ENCODE measurements at places on chromosomes 4 and X.

- no peak for DNase-seq
These were observed 65.0 kb downstream of the CPZ start for GRCh38 chr4:8657381-8658088.

DNA sequence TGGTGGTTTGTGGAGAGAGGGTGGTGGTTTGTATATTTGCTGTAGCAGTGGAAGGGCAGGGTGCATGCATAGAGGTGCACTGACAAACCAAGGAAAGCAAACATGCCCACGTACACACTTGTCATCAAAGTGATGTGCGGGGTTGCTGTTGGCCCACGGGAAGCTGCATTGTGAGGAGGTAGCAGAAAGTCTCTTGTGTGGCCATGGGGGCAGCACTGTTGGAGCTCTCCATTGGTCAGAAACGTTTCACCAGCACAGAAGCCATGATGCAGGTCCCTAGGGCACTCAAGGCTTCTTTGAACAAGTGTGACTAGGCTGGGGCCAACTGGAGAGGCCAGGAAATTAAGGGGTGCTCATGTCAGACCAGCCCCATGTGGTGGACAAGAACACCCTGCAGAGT lies 174.8 kb upstream of the KLF8 start:
- DNase-seq = no peak

DNA sequence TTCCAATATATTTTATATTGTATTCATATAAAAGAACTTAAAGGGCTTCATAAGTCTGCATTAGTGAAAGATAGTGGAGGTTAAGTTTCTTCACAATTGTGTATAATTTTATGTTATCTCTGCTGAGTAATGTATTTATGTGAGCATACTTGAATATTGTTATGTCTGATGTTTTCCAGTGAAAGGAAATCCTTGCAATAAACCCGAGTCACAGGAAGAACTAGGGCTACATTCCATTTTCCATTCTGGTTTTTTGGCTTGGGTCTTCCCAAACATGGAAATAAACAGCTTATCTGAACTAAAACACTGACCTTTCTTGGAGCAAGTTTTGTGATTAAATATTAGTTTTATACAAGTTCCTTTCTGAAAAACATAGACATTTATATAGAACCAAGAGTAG lies 231.3 kb upstream of the GPRIN3 start:
- DNase-seq = no peak

- no peak for DNase-seq
These were observed 32.0 kb upstream of the DKK2 start for GRCh38 chr4:107068116-107068515.

DNA sequence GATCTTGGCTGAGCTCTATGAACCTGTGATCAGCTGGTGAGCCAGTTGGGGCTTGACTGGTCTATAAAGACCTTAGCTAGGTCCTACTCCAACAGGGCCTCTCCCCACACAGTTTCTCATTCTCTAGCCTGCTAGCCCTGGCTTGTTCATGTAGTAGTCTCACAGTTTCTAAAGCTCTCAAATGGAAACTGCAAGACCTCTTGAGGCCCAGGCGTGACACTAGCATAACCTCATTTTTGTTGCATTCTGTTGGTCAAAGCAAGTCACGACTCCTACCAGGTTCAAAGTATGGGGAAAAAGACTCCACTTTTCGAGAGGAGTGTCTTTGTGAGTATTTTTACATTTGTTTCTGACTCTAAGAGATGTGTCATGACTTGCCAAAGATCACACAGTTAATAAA lies 50.9 kb downstream of the CEP44 start:
- no peak for DNase-seq

- no peak for DNase-seq
These were observed 30.0 kb downstream of the OTUD6A start for GRCh38 chrX:70092247-70092646.

DNA sequence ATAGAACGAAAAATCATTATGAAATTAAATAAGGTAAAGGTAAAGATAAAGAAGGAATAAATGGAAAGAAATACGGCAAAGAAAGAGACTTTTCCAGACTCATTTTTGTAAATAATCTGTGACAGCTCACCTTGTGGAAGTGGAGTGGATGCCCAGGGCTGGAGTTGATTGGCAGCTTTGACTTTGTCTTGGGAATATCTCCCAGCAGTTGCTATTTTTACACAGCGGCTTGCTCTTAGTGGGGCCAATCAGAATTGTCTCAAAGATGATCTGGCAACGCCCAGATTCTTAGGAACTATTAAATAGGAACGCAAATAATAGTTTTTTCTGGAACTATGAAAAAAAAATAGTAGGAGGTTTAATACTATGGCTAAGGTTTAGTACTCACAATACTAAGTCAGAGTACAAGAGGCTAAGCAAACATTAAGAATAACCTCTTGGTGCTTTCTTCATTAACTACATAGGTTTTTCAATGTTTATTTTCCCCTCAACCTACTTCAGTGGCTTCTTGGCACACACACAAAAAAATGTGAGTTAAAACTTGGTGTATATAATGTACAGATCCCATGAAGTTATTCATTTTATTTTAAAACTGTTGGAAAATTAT lies 132.7 kb downstream of the TRAM1L1 start:
- DNase-seq = no peak

DNA sequence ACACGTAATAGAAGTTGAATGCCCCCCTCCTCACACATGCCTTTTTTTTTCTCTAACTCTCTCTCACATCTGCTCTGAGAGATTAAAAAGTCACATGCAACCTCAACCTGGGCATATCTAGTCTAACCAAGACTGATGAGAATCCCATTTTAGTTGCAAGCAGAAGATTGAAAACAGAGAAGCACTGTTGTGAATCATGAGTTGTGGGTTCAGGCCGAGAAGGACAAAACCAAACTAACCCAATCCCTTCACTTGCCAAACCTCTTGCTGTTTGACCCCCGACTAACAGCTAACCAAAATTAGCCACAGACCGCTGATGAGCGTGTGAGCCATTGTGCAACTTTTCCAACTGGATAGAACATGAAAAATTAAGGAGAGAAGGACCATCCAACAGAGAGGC lies 31.8 kb downstream of the CXCL1 start:
- no peak for DNase-seq

DNA sequence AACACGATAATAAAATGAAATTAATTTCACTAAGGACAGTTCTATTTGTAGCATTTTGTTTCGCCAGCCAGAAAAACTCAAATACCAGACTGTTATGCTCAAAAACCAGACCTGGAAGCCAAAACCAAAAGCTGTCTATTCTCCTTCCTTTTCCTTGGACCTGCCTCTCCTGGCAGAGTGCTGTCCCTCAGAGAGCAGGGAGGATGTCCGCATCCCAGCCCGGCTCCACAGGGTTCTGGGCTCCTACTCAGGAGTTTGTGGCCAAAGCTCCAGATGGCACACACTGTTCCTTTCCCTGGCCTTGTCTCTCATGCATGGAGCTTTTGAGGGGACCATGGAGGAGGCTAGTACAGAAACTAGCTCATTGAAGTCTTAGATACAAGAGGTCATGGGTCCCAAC lies 41.9 kb upstream of the C1QTNF7 start:
- DNase-seq = no peak

DNA sequence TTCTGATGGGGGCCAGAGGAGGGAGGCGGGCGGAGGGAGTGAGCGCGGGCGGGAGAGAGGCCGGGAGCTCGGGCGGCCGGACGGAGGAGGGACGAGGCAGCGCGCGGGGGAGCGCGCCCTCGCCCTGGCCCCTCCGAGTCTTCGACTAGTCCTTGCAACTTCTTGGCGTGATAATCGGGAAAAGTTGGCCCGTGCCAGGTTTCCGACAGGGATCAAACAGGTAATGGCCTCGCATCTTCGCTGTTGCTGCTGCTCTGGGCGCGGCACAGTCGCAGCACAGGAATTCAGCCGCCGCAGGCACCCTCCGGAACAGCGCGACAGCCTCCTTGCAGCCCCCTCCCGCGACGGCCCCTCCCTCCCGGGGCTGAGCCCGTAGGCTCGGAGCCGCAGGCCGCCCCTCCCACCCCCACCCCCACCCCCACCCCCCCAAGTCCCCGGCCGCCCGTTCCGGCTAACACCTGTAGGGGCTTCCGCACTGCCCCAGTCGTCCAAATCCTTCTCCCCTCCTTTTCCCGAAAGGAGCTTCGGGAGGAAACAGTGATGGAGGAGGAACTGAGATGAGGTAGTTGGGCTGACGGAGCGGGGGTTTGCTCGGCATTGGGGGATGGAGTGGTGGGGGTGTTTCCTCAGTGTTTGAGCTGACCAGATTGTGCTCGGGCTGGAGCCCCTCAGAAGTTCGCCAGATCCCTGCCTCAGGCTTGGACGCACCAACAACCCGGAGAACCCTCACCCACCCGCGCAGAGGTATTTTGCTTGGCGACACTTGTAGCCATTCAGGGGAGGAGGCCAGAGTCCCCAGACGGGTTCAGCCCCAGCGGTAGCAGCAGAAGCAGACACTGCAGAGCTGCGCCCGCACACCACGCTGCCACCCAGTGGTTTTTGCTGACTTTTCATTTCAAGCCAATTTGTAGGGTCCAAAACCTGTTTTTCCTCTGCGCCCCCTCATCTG lies at the start of gene FGF13:
Gene FGF13 (minus strand): TSS at position 319 of the 949 bp plus-strand sequence. CDS start 714 bp downstream, outside the sequence.
- peak; percentile 6 for DNase-seq

- DNase-seq = no peak
These were observed 153.8 kb upstream of the RAPGEF2 start for GRCh38 chr4:158949099-158949498.

DNA sequence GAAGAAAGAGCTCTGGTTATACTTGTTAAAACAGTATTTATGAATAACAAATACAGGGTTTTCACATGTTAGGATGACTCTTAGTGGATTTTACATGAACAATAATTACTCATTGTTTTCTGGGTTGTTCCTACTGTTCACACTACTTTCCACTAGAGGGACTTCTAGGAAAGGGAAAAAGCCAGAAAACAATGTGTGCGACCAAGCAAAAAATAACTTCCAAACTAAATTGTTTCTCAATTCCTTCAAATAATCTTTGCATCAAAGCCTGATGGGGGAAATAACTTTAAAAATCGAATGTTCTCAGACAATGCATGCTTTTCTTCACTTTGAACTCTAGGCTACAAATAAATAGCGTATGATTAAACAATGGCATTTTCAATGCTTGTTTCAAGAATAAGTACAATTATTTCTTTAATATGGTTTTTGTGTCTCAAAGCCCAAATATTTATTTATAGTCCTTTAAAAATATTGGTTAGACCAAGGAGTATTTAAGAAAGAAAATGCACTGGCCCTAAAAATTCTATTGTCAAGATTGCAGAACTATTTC lies 72.1 kb upstream of the ETNPPL start:
- no peak for DNase-seq

DNA sequence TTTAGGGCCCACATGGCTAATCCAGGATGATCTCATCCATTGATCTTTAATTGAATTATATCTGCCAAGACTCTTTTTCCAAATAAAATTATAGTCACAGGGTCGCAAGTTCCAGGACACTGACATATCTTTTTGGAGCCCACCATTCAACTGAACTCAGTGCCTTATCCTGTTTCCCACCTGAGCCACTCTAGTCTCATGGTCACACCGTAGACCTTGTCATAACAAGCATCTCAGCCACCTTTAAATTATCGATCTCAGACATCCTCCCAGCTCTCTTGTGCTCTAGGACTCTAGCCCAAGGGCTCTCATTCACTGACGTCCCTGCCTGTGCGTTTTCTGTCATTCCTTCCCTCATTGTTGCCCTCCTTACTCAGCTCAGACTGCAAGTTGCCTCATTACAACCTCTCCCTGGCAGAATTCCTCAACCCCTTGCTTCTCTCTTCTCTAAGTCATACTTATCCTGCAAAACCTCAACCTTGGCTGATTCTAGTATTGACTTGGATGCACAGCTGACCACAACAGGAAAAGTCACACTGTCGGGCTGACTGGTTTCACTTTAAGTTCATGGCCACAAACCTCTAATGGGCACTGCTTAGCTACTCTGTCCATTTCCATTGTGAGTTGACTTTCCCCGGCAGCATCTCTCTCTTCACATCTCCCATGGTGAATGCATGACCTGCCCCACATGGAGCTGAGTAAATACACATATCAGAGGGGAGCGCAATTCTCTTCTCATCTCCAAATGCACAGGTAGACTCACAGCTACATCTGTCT lies 91.0 kb upstream of the TRIM2 start:
- DNase-seq = no peak

All from left colon (tissue), 2 donors.